ENCODE measurements at places on chromosomes 3 and 15. TPM values are rescaled to one million over a fixed set of nuclear protein-coding genes. Genes with fewer than 3 reads are reported as not detected.

RTP1 gene
- not detected for total RNA-seq

GATM gene
- total RNA-seq: 2.1 TPM

CKMT1A gene
- total RNA-seq: not detected

RFT1 gene
- total RNA-seq: 17.2 TPM

OIP5 gene
- 0.64 TPM for total RNA-seq

P2RY1 gene
- 1.0 TPM for total RNA-seq

PCSK6 gene
- total RNA-seq: 1.5 TPM

IGSF10 gene
- total RNA-seq: not detected

CCDC39 gene
- not detected for total RNA-seq

WNT7A gene
- not detected for total RNA-seq

SIDT1 gene
- 136 TPM for total RNA-seq

KLHL6 gene
- 13.6 TPM for total RNA-seq

GRCh38 chr3:151283907-151284461 is 5.6 kb upstream of the P2RY14 start:
- no peak for DNase-seq
- peaks cover 3% of the 10 kb centered on the region for H3K4me1 ChIP-seq
- no peak overlapping the region for H3K27ac ChIP-seq
- no peaks in the 10 kb centered on the region for H3K36me3 ChIP-seq

GRCh38 chr3:119507404-119507803 is 9.1 kb downstream of the TIMMDC1 start:
- H3K4me1 ChIP-seq: peaks cover 9% of the 10 kb centered on the region
- peaks cover 40% of the 10 kb centered on the region for H3K36me3 ChIP-seq
- peak overlapping the region; percentile 10 for H3K27ac ChIP-seq
- no peaks in the 10 kb centered on the region for H3K27me3 ChIP-seq
- DNase-seq: no peak

- no peak overlapping the region for H3K4me3 ChIP-seq
- H3K27me3 ChIP-seq: no peaks in the 10 kb centered on the region
- H3K4me1 ChIP-seq: no peaks in the 10 kb centered on the region
Measured at GRCh38 chr3:59816312-59816711, 766.5 kb upstream of the CFAP20DC start.

GRCh38 chr3:187236962-187237361 is 39.7 kb downstream of the RTP1 start:
- no peak overlapping the region for H3K27ac ChIP-seq
- H3K36me3 ChIP-seq: no peaks in the 10 kb centered on the region
- H3K27me3 ChIP-seq: no peaks in the 10 kb centered on the region
- no peak overlapping the region for H3K4me3 ChIP-seq
- no peak for DNase-seq
- no peaks in the 10 kb centered on the region for H3K4me1 ChIP-seq

DNA sequence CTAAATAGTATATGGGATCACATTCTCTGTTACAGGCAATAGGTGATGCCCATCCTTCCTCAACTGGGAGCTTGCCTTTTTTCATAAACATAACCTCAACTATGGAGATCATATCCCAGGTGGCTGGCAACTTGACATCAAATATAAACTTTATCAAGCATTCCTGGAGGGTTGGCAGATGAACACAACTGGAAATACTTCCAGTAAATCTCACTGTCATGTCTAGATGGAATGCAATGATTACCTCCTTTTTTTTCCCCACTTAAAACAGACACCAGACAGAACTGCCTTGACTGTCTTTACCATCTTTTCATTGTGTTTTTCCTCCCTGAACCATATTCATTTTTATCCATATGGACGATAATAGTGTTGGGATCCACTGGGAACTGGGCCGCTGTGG is 43.1 kb upstream of the PFN2 start:
- no peaks in the 10 kb centered on the region for H3K36me3 ChIP-seq
- no peak overlapping the region for H3K4me3 ChIP-seq
- H3K4me1 ChIP-seq: no peaks in the 10 kb centered on the region
- H3K27me3 ChIP-seq: no peaks in the 10 kb centered on the region
- H3K27ac ChIP-seq: no peak overlapping the region
- no peak for DNase-seq

GRCh38 chr3:119930286-119930685 is 148.4 kb downstream of the NR1I2 start:
- no peak for DNase-seq
- no peak overlapping the region for H3K27ac ChIP-seq
- H3K27me3 ChIP-seq: no peaks in the 10 kb centered on the region
- no peaks in the 10 kb centered on the region for H3K4me1 ChIP-seq
- H3K36me3 ChIP-seq: no peaks in the 10 kb centered on the region

DNA sequence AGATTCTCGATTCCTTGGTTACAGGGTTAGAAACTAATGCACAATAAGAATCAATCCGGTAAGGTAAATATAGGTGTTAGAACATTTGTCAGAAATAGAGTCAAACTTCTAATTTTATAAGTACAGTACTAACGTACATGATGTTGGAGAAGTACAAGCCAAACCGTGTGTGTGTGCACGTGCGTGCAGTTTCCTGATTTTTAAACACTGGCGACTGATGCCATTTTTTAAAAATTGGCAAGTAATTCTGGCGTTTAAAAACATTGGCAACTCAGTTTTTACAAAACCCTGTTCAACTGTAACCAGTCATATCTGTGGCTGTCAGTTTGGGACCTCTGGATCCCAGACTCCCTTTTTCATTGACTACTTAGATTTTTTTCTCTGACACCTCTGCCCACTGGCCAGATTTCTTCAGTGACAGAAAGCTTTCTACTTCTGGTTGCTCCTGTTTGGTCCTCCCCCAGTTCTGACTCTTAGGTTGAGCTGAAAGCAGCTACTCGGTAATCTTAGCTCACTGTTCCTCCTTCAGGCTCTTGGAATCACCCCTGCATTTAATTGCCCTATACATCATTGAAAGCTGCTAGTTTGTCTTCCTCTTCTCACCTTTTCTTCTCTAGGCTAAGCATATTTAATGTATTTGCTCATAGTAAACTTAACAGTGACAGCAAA is 843 bp downstream of the ATG7 start:
- H3K36me3 ChIP-seq: no peaks in the 10 kb centered on the region
- no peaks in the 10 kb centered on the region for H3K27me3 ChIP-seq
- DNase-seq: peak; percentile 28
- H3K4me3 ChIP-seq: peak overlapping the region; percentile 87
- peaks cover 23% of the 10 kb centered on the region for H3K4me1 ChIP-seq

DNA sequence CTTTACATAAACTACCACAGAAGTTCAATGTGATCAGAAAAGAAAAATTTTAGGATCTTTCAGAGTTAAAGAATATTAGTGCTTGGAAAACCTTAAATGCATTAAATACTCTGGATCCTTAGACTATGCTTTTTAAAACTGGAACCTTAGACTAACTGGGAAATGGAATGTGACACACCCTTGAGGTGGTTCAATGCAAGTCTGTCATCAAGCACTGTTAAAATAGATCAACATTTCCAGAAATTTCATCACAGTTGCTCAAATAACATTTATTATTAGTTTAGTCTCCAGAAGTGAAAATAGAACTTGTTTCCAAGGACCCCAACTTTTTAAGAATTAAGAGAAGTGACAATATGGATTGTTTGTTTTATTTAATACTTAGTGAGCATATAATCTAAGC is 71.8 kb downstream of the GAP43 start:
- H3K27me3 ChIP-seq: no peaks in the 10 kb centered on the region
- DNase-seq: no peak
- no peaks in the 10 kb centered on the region for H3K4me1 ChIP-seq
- no peak overlapping the region for H3K4me3 ChIP-seq
- H3K36me3 ChIP-seq: no peaks in the 10 kb centered on the region

- DNase-seq: no peak
- H3K4me1 ChIP-seq: no peaks in the 10 kb centered on the region
- H3K36me3 ChIP-seq: no peaks in the 10 kb centered on the region
- H3K27ac ChIP-seq: no peak overlapping the region
- H3K27me3 ChIP-seq: no peaks in the 10 kb centered on the region
Measured at GRCh38 chr3:165523801-165524200, 313.4 kb downstream of the BCHE start.

DNA sequence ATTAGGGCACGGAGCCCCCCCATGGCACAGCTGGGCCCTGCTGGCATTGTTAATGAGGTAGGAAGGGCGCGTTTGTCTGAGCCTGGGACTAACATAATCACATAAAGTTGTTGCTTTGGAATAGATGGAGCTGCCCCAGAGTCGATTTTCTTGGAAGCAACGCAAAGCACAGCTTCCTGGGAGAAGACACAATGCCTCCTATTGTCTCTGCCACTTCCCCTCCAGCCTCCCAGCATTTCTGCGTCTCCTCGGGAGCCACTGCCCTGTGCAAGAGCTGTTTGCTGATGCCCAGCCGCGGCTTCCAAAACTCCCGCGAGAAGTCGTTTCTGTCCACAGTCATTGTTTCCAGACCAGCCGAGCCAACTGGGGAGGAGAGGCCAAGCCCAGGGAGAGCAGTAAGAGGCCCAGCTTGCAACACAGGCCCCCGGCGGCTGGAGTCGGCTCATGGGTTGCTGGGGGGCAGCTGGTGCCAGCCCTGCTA is 18.1 kb upstream of the ALDH1A3 start:
- H3K27ac ChIP-seq: no peak overlapping the region
- DNase-seq: no peak
- no peaks in the 10 kb centered on the region for H3K27me3 ChIP-seq
- H3K36me3 ChIP-seq: no peaks in the 10 kb centered on the region
- no peaks in the 10 kb centered on the region for H3K4me1 ChIP-seq

DNA sequence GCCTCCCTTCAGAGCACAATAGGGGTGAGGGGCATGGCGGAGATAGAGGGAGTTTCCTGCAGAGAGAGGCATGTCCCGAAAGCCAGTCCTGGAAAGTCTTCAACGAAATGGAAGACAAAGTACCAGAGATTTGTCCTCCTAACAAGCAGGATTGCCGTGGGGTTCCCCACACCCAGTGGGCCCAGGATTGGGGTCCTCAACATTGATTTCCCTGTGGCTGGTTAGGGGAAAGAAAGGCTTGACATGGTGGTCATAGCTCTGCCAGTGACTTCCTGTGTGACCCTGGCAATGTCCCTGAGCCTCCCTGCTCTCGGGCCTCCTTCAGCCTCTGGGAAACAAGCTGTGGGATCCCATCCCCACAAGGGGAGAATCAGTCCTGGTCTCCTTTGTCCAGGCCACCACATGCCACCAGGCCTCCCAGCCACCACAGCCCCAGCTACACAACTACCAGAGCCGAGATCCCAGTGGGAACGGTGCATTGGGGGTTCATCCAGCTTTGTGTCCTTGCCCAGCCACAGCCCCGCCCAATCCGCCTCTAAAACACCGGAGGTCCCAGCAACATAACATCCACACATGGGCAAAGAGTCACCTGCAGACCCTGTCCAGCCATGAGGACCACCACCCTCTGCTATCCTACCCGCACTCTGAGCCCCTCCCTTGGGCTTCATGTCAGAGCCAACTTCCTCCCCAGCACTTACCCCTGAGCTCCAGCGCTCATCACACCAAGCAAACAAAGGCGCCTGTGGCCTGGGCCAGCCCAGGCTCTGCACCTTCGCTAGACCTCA is 63.0 kb downstream of the ADAMTS17 start:
- no peaks in the 10 kb centered on the region for H3K27me3 ChIP-seq
- no peaks in the 10 kb centered on the region for H3K36me3 ChIP-seq
- DNase-seq: no peak
- H3K4me3 ChIP-seq: no peak overlapping the region

- no peak overlapping the region for H3K4me3 ChIP-seq
- DNase-seq: peak; percentile 6
- H3K36me3 ChIP-seq: no peaks in the 10 kb centered on the region
- H3K27ac ChIP-seq: no peak overlapping the region
- peaks cover 12% of the 10 kb centered on the region for H3K4me1 ChIP-seq
Measured at GRCh38 chr3:101423984-101424888, 88.8 kb downstream of the SENP7 start.

GRCh38 chr3:50642382-50642781 is 25.4 kb downstream of the MAPKAPK3 start:
- peaks cover 11% of the 10 kb centered on the region for H3K4me1 ChIP-seq
- H3K27me3 ChIP-seq: no peaks in the 10 kb centered on the region

GRCh38 chr3:36792342-36792741 is 28.0 kb upstream of the DCLK3 start:
- H3K4me1 ChIP-seq: no peaks in the 10 kb centered on the region
- H3K36me3 ChIP-seq: no peaks in the 10 kb centered on the region
- no peak overlapping the region for H3K27ac ChIP-seq

DNA sequence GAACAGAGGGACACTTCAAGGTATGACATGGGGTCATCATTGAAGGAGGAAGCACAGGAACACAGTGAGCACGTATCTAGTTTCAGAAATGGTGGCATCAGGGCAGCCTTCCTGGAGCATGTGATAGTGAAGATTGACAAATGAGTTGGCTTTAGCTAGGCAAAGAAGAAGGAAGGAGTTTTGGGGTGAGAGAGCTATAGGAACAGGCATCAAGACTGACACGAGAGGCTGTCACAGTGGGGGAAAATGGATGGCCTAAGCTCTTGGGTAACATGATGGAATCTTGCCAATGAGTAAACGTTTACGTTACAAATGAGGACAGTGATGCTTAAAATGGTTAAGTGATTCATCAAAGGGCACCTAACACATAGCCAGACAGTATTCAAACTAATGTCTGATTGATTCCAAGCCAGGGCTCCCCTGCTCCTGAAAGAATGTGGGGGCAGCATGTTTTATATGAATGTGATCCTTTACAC is 23.1 kb upstream of the GPR171 start:
- H3K4me1 ChIP-seq: peaks cover 26% of the 10 kb centered on the region
- DNase-seq: peak; percentile 14
- H3K36me3 ChIP-seq: no peaks in the 10 kb centered on the region
- H3K27me3 ChIP-seq: no peaks in the 10 kb centered on the region

DNA sequence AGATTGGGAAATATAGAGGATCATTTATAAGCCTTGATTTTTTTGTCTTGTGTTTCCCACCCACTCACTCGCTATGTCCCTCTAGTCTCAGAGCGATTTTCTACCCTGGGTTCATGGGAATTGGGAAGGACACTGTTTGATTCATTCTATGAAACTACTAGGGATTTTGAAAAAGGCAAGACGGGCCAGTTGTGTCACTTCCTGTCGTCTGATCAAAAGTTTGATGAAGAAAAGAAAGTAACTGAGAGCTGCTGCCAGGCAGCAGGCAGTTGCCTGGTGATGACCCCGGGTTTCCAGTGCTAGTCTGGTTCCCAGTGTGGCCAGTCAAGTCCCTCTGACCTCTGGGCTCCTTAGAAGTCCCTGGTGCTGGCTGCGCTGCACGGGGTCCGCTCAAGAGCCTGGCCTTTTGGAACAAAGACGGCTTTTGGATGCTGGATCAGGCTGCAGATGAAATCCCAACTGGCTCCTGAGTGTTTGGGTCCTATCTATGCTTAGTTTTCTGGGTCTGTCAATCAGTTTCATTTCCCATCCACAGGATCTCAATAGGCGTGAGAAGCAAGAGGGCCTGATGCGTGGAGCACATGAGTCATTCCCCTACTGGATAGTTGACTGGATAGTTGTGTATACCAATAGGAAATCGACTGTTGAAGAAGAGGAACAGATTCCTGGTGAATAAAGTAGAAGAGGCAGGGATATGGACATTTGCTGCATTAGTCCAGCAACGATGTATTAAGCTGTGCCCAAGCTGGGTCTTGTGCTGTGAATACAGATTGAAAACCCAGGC is 89.7 kb downstream of the EEFSEC start:
- H3K4me3 ChIP-seq: no peak overlapping the region
- H3K27me3 ChIP-seq: no peaks in the 10 kb centered on the region
- no peaks in the 10 kb centered on the region for H3K4me1 ChIP-seq
- DNase-seq: no peak

GRCh38 chr3:30319713-30320112 is 286.7 kb upstream of the TGFBR2 start:
- H3K4me1 ChIP-seq: no peaks in the 10 kb centered on the region
- no peak overlapping the region for H3K27ac ChIP-seq
- H3K27me3 ChIP-seq: no peaks in the 10 kb centered on the region
- DNase-seq: no peak
- no peaks in the 10 kb centered on the region for H3K36me3 ChIP-seq
- H3K4me3 ChIP-seq: no peak overlapping the region

- H3K36me3 ChIP-seq: no peaks in the 10 kb centered on the region
- no peak overlapping the region for H3K27ac ChIP-seq
- H3K27me3 ChIP-seq: no peaks in the 10 kb centered on the region
Measured at GRCh38 chr15:37973856-37974255, 39.4 kb downstream of the TMCO5A start.
